ENCODE measurements at places on chromosomes 7 and 10. TPM values are rescaled to one million over a fixed set of nuclear protein-coding genes. Genes with fewer than 3 reads are reported as not detected.
A peak's percentile ranks its signal among the peaks of the same experiment; 100 is the strongest.

DNA sequence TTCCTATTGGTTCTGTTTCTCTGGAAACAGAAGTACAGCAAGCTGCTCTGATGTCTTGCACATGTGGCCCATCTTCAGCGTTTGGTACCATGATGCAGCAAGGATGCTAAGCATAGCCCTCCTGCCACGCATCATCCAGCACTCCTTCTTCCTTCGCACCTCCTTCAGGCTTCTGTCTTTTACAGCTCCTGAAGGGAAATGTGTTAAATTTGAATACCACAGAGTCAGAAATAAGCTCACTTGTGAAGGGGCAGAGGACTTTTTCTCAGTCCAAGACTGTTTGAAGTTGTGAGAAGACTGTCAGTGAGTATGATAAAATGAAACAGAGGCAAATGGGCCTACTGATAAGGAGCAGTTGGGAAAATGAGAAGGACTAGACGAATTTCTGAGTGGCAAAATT lies 20.7 kb downstream of the TSPAN13 start:
- no peaks in the 10 kb centered on the region for H3K27me3 ChIP-seq
- H3K4me3 ChIP-seq, result no peak overlapping the region
- H3K4me1 ChIP-seq, result no peaks in the 10 kb centered on the region
- no peak overlapping the region for H3K27ac ChIP-seq
- no peak for DNase-seq

- no peak overlapping the region for H3K4me3 ChIP-seq
- H3K4me1 ChIP-seq, result no peaks in the 10 kb centered on the region
- no peak for DNase-seq
- no peak overlapping the region for H3K27ac ChIP-seq
- H3K27me3 ChIP-seq, result no peaks in the 10 kb centered on the region
- H3K36me3 ChIP-seq, result no peaks in the 10 kb centered on the region
These were observed 33.3 kb upstream of the SH2B2 start for GRCh38 chr7:102253066-102253972.

- no peak for DNase-seq
- H3K4me3 ChIP-seq, result no peak overlapping the region
- no peaks in the 10 kb centered on the region for H3K4me1 ChIP-seq
- H3K36me3 ChIP-seq, result no peaks in the 10 kb centered on the region
- no peak overlapping the region for H3K27ac ChIP-seq
- H3K27me3 ChIP-seq, result no peaks in the 10 kb centered on the region
These were observed 126.1 kb downstream of the AOAH start for GRCh38 chr7:36598054-36598674.

DNA sequence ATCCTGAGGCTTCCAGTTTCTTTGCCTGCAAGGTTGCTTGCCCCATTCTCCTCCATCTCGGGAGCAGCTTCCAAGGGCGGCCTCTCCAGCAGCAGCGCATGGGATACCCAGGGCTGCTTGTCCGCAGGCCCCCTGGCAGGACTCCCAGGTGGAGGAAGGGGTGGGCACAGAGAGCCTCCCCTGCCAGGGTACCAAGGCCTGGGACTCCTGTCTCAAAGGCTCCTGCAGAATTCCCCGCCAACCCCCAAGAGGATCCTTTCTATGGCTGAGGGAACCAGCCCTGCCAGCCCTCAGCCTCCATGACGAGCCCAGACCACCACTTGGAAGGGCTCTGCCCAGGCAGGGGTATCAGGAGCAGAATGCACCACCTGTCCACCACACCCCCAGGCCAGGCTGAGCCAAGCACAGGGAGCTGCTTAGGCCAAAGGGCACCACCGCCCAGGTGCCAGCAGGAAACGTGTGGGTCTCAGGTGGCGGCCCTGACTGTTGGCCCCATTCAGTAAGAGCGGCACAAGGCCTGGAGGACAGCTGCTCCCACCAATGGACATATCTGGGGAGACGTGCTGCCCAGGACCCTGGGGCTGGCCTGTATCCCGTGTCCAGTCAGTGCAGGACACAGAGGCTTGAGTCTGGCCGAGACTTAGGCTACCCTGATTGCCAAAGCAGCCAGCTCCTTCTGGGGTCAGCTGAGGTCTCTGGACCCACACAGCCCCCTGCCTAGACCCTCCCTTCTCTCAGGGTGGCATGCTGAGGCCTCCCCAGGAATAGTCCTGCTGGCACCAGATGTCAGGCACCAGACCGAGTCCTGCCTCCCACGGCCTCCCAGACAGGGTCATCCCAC lies 33.8 kb upstream of the INPP5A start:
- DNase-seq, result no peak
- no peak overlapping the region for H3K4me3 ChIP-seq

DNA sequence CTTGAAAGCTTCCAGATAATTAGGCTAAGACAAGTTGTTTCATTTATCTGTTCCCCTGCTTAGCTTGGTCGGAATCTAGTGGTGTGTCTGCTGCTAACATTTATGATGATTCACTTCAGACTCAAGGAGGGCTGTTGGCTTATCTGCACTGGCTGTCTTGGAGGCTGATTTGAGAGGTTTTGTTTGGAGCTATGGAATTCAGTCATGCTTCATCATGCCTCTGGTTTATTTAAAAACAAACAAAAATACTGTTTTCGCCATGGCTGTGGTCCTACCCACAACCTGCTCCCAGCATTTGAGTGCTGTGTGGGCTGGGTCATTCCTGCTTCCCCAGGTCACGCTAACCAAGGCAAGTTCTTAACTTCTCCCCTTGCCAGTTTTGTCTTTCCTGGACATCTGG lies 11.7 kb upstream of the ARPC1B start:
- no peaks in the 10 kb centered on the region for H3K27me3 ChIP-seq
- no peak for DNase-seq
- H3K4me3 ChIP-seq, result no peak overlapping the region
- H3K4me1 ChIP-seq, result no peaks in the 10 kb centered on the region
- peaks cover 10% of the 10 kb centered on the region for H3K36me3 ChIP-seq
- H3K27ac ChIP-seq, result no peak overlapping the region

DNA sequence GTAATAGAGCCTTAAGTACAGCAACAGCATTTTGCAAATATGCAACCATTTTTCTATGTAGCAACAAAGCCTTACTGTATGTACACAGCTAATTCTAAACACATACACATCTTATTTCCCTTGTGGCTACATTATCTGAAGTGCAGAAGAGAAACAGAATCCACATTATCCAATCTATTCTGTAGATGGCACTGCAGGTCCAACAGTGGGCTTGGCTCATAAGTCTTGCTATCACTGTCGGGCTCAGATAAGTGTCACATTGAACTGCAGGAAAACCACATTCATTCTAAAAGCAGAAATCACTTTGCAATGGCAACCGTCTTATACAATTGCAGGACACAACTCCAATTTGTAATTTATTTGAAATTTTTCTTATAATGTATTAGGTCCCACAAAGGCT lies 109.8 kb upstream of the NOBOX start:
- no peaks in the 10 kb centered on the region for H3K36me3 ChIP-seq
- no peak for DNase-seq
- no peaks in the 10 kb centered on the region for H3K27me3 ChIP-seq
- no peak overlapping the region for H3K4me3 ChIP-seq
- H3K27ac ChIP-seq, result no peak overlapping the region

GRCh38 chr7:26648554-26648953 lies 215.8 kb downstream of the SKAP2 start:
- H3K36me3 ChIP-seq, result no peaks in the 10 kb centered on the region
- H3K27me3 ChIP-seq, result no peaks in the 10 kb centered on the region
- no peak overlapping the region for H3K4me3 ChIP-seq

GRCh38 chr10:127216274-127216673 lies 19.9 kb upstream of the INSYN2A start:
- no peak for DNase-seq
- no peak overlapping the region for H3K27ac ChIP-seq
- no peaks in the 10 kb centered on the region for H3K27me3 ChIP-seq
- H3K4me1 ChIP-seq, result no peaks in the 10 kb centered on the region
- H3K4me3 ChIP-seq, result no peak overlapping the region

GRCh38 chr7:92567460-92567859 lies 22.7 kb downstream of the FAM133B start:
- no peak overlapping the region for H3K4me3 ChIP-seq
- no peaks in the 10 kb centered on the region for H3K4me1 ChIP-seq

- no peak overlapping the region for H3K4me3 ChIP-seq
- DNase-seq, result peak; percentile 42
- no peaks in the 10 kb centered on the region for H3K4me1 ChIP-seq
- no peaks in the 10 kb centered on the region for H3K27me3 ChIP-seq
These were observed 299.4 kb downstream of the SNX13 start for GRCh38 chr7:17640730-17641377.

- no peaks in the 10 kb centered on the region for H3K27me3 ChIP-seq
- H3K36me3 ChIP-seq, result no peaks in the 10 kb centered on the region
- no peak overlapping the region for H3K4me3 ChIP-seq
- no peak for DNase-seq
These were observed 115.2 kb upstream of the SFMBT2 start for GRCh38 chr10:7526017-7526400.

DNA sequence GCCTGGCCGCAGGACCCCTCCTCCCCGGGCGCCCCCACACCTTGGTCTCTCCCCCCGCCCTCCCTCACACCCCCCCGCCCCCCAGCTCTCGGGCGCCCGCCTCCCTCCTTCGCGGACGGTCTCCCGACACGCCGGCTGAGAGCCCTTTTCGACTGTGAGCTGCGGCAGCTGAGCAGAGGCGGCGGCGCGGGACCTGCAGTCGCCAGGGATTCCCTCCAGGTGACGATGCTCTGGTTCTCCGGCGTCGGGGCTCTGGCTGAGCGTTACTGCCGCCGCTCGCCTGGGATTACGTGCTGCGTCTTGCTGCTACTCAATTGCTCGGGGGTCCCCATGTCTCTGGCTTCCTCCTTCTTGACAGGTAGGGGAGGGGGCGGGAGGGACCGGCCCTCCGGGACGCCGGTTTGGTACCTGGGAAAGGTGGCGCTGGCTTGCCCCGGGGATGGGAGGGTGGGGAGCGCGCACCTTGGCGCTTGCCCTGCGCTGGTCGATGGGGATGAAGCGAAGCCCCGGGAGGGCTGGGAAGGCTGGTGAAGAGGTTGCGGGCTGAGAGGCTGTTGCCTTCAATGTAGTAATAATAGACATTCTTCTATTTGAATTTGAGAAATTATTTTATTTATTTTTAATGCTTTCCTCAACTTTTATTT lies at the start of gene BMPER:
Gene BMPER (plus strand): TSS at position 151 of the 644 bp plus-strand sequence. CDS start 75 bp downstream, at position 226.
- no peaks in the 10 kb centered on the region for H3K36me3 ChIP-seq
- DNase-seq, result peak; percentile 28
- peak within 1 kb of the TSS; percentile 46 for H3K4me3 ChIP-seq
- H3K27me3 ChIP-seq, result peaks cover 28% of the 10 kb centered on the region
- H3K27ac ChIP-seq, result peak within 1 kb of the TSS; percentile 34
- peaks cover 4% of the 10 kb centered on the region for H3K4me1 ChIP-seq

- no peak for DNase-seq
- H3K27me3 ChIP-seq, result no peaks in the 10 kb centered on the region
These were observed 201.2 kb downstream of the TCF7L2 start for GRCh38 chr10:113151190-113151666.

- no peaks in the 10 kb centered on the region for H3K4me1 ChIP-seq
- H3K4me3 ChIP-seq, result no peak overlapping the region
- H3K27ac ChIP-seq, result no peak overlapping the region
- H3K27me3 ChIP-seq, result no peaks in the 10 kb centered on the region
- DNase-seq, result no peak
These were observed 108.9 kb upstream of the CCZ1B start for GRCh38 chr7:6934981-6935380.

DNA sequence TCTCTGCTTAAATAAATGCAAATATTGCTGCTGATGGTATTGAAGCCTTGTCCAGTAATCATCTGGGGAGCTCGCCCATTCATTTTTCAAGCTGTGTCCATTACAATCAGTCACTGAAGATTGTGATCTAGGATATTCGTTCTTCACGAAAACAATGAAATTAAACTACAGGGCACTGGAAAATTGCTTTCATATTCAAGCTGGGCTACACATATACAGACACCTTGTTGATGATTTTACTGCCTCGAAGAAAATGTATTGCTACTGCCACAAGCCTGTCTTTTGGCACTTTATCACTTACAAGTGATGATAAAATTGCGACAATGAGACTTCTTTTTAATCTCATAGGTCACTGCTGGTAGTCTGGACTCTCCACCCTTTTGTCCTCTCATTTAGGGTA lies 100.0 kb upstream of the MINDY3 start:
- H3K4me1 ChIP-seq, result no peaks in the 10 kb centered on the region
- H3K27ac ChIP-seq, result no peak overlapping the region
- H3K27me3 ChIP-seq, result no peaks in the 10 kb centered on the region
- no peak for DNase-seq
- no peaks in the 10 kb centered on the region for H3K36me3 ChIP-seq
- H3K4me3 ChIP-seq, result no peak overlapping the region

DNA sequence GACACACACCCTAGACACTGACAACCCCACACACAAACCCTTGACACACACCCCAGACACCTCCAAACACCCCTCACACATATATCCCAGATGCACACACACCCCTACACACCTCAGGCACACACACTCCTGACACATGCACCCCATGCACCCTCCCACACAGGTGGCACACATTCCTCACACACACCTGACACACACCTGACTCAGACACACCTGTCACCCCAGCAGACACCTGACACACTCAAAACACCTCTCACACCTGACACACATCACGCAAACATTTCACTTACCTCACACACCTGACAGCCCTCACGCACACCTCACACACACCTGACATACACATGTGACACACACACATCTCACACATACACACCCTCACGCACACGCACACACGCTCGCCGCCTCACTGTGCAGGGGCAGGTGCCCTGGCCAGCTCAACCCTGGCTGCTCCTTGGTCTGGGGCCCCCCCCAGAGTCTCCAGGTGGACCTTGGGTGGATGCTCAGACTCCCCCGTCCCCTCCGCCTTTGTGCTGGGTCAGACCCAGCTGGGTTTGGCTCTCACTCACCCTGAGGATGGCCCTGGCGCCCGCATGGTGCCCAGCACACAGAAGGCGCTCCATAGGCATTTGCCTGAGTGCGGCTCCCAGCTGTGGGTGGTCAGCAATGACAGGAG lies 3.1 kb upstream of the CALY start:
- H3K4me3 ChIP-seq, result no peak overlapping the region
- DNase-seq, result no peak
- H3K4me1 ChIP-seq, result no peaks in the 10 kb centered on the region

Gene CDH23
- 1.4 TPM for total RNA-seq

Gene RBP3
- not detected for total RNA-seq

Gene CPA4
- total RNA-seq, result not detected

Gene KCP
- total RNA-seq, result 0.64 TPM

Gene OR6B1
- not detected for total RNA-seq

Gene ITGB1
- 254 TPM for total RNA-seq

Gene RET
- 3.3 TPM for total RNA-seq

Gene AKR1C4
- total RNA-seq, result not detected

Gene TRPV5
- not detected for total RNA-seq

Data from colonic mucosa (tissue), 4 donors.